ENCODE measurements at places on chromosomes 13 and 19.

DNA sequence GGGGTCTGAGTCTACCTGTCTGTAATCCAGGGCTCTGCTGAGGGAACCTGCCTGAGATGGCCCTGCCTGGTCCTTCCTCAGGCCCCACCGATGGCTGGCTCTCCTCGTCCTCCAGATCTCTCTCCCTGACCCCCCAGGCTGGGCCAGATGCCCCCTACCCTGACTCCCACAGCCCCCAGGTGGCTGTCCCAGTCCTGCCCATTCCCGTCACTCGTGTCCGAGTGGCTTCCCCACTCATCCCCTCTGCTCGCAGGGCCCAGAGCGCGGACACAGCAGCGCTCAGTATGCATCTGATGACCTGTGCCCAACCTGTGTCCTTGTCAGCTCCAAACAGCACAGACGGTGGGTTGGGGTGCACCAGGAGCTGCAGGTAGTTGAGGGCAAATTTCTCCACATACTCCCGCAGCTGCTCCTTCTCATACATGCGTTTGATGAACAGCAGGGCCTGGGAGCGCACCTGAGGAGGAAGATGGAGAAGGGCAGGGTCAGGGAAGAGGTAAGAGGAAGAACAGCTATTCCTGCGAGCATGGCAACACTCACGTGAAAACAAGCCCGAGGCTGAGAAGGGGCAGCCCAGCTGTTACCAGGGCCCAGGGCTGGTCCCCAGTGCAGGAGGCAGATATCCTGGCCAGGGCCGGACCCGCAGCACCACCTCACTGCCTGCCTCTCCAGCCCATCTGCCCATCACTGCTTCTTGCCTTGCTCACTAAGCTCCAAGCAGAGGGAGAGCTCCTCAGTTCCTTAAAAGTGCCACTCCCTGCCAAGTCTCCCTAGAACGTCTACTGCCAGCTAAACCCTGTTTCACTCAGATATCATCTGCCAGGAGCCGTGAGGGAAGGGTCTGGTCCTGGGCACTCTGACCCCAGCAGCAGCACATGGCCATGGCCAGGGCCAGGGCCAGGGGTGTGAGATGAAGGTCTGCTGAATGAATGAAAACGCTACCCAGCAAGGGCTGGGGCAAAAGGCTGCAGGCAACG lies 11.1 kb upstream of the RSPH6A start:
- DNase-seq = no peak

DNA sequence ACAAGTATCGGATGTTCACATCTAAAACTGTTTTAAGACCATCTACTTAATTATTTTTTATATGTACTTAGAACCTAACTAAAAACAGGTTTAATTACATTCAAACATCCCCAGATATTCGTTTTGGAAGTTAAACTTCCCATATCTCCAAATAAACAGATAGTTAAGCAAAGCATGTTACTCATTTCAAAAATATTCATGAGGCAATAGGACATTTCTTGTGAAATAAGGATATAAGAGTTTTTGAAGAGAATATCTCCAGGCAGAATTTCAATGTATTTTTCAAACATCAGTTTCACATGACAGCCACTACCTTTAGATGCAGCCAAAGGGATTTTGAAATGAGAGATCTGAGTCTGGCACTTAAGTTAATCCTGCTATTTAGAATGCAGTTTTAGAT lies 697.5 kb downstream of the SLITRK1 start:
- no peak for DNase-seq

DNA sequence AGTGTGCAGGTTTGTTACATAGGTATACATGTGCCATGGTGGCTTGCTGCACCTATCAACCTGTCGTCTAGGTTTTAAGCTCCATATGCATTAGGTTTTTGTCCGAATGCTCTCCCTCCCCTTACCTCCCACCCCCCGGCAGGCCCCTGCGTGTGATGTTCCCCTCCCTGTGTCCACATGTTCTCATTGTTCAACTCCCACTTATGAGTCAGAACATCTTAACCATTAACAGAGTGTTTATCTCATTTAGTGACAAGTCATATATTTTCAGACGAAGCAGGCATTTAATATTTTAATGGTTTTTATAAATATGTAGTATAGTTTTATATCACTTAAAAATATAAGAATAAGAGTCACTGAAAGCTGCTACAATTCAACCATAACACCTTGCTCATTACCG lies 780.5 kb upstream of the ARGLU1 start:
- no peak for DNase-seq

GRCh38 chr13:25691654-25692053 lies 319.9 kb downstream of the ATP8A2 start:
- DNase-seq = peak; percentile 53

GRCh38 chr19:49017041-49017665 lies at the start of gene LHB:
LHB (minus strand) TSS chr19:49017091; CDS start chr19:49017081, 10 bp downstream.
- DNase-seq = no peak

DNA sequence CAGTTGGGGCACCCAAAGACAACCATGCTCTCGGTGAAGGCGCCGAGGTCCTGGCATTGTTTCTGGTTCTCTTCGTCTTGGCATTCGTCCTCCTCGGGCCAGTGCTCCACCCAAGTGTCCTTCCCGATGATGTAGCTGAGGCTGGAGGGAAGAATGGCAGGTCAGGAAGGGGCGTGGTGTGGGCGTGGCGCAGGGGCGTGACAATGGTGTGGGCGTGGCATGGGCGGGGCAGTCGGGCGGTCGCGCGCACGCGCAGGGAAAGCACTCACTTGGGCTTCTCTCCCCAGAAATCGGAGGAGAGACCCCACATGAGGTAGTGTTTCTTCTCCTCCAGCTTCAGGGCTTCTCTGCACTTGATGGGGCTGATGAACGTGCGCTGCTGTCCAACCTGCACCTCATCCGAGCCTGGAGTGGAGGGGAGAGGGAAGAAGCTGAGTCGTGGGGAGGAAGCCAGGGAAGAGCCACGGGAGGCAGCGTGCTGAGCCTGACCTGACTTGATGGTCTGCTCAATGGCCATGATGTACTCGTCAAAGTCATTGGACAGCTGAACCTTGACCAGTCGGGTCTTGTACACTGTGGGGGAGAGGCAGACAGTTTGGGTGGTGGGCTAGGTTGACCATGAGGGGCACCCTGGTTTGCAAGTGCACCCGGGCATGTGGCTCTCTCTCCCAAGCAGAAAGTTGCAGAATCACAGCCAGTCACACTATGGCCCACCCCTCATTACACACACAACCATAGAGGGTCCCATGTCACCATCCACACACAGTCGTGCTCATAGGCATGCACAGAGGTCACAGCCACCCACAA lies 8.1 kb upstream of the TNFSF14 start:
- DNase-seq = no peak

- no peak for DNase-seq
These were observed 800 bp upstream of the FGF22 start for GRCh38 chr19:638906-639252.

DNA sequence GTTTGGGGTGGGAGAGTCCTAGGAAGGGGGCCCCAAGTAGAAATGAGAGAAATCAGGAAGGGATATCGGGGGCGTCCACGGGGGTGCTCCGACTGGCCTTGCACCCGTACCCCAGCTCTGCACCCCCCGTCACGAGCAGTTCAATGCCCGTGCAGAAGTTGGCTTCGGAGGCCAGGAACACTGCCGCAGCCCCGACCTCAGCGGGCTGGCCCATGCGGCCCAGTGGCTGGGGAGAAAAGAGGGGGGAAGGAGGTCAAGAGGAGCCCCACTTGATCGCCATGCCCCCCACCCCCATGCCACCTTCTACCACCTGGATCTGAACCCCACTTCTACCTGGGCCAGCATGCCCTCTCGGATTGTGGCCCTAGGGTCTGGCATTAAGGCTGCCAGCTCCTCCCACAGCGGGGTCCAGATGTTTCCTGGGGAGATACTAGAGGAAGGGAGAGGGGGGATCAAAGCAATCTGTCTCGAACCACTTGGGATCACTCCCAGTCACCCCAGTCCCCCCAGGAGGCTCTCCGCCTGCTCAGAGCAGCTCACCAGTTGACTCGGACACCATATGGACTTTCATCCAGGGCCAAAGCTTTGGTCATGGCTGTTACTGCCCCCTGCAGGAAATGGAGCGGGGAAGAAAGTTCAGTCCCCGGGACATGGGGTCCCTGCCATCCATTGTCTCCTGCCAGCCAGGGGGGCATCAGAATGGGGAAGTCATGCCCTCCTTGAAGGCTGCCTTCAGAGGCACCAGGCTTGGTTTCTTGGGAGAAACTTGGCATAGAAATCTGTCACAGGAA lies 2.5 kb upstream of the BCAT2 start:
- no peak for DNase-seq

DNA sequence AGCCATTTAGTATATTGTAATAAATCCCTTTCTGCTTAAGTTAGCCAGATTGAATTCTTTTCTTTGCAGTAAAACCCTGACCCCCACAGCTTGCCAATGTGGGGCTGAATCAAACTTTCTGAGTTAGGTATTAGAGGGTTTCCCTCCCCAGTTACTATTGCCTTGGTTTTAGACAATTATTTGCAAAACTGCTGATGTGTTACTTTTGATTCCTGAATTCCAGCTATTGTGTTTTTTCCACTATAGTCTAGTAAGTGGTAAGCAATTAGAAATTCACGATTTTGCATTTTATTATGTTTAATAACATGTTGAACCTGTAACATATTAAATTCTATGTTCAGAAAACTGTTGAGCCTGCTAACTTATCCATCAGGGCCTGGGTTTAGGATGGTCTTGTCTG lies 391.5 kb downstream of the DLEU7 start:
- no peak for DNase-seq

DNA sequence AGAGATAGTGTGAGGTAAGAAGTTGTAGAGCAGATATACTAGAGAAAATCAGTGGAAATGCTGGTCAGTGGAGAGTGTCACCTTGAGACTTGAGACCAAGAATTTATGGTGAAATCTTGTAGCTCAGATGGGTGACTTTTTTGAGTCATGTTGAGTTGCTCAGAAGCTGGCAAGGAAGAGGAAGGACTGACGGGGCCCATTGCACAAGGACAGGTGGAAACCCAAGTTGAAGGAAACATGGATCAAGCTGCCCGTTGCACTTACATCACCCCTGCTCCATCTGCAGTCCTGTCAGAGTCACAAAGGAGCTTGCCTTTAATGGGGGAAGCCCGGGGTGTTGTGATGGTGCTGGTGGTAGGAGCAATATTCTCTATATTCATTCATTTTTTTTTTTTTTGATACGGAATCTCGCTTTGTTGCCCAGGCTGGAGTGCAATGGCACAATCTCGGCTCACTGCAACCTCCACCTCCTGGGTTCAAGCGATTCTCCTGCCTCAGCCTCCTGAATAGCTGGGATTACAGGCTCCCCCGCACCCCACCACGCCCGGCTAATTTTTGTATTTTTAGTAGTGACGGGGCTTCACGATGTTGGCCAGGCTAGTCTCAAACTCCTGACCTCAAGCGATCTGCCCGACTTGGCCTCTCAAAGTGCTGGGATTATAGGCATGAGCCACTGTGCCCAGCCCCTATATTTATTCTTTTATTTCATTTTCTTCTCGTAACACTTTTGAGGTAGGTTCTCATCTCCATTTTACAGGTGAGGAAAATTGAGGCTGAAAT lies 27.4 kb downstream of the UBAC2 start:
- DNase-seq = no peak

GRCh38 chr13:103351035-103351828 lies 285.0 kb upstream of the SLC10A2 start:
- no peak for DNase-seq

DNA sequence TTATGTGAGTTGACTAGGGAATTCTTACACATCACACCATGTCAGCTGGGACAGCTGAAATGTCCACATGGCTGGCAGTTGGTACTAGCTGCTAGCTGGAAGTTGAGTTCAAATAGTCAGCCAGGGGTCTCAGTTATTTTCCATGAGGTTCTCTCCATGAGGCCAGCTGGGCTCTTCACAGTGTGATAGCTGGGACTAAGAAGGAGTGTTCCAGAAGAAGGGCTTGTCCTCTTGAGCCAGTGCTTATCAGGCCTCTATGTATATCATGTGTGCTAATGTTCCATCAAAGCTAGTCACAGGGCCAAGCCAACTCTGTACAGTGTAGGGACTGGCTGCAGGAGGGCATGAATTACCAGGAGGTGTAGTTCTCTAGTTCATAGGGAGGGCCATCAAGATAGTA lies 11.8 kb downstream of the USPL1 start:
- DNase-seq = no peak

- DNase-seq = peak; percentile 95
These were observed 1074.3 kb upstream of the SLC10A2 start for GRCh38 chr13:104140552-104140951.

GRCh38 chr19:28242317-28242927 lies 970.5 kb downstream of the UQCRFS1 start:
- DNase-seq = peak; percentile 41

DNA sequence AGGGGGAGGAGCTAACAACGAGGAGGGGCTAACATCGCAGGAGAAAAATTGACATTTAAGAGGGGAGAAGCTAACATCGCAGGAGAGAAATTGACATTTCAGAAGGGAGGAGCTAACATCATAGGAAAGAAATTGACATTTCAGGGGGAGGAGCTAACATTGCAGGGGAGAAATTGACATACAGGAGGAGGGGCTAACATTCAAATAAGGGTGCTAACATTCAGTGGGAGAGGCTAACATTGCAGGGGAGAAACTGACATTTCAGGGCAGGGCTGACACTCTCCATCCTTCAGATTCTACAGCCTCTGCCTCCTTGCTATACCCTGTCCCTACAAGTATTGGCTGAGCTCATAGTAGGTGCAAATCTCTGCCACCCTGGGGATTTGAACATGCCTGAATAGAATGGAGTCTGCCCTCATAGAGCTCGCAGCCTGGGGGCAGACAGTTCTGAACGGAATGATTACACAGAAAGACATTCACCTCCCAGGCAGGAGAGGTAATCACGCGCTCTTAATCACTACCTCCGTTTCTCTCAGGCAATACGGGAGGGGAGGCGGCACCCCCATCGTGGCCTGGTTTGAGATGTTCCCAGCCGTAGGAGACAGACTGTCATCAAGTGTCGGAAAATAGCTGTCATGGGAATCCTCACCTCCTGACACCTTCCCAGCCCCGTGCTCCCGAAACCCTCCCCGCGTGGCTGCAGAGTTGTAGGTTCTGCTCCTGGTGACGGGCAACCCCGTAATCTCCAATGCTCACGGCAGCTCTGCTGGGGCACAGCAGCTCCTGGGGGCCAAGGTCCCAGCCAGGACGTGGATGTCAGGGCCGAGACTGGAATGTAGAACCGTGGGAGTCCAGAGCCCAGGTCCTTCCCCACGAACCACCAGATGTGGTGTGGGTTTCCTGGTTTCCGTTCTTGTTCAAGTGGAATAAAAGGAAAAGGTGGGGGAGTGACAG lies 9.5 kb downstream of the GPR32 start:
- no peak for DNase-seq

DNA sequence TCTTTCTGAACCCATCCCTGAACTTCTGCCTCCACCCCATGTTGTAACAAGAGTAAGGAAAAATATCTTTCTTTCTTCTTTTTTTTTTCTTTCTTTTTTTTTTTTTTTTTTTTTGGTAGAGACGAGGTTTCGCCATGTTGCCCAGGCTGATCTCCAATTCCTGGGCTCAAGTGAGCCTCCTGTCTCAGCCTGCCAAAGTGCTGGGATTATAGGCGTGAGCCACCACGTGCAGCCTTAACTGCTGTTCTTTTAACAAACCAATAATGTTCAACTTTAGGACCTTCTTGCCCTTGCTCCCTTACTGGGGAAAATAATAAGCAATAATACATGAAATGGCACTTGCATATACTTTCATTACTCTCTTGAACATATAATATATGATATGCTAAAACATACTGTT lies 19.6 kb downstream of the GPR183 start:
- no peak for DNase-seq
